Trophoblast cell (in vitro differentiated cells and primary cell): ENCODE measurements at places on chromosomes 11 and 22.
A peak's percentile ranks its signal among the peaks of the same experiment; 100 is the strongest.

DNA sequence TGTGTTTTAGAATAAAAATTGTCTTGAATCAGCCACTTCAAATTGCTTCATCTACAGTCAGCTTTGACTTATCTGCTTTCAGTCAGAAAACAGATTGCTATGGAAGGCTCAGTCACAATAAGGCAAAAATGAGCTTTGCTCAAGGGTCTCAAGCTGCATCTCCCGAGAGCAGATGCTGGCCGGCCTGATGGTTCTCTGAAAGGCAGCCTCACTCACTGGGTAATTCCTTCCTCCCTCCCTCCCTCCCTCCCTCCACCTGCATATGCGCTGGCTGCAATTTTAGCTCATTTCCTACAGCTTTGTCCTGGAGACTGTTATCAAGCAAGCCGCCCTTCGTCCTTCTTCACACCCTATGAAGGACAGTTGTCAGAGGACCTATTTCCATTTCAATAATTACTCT is 1.6 kb upstream of the IZUMO1R start:
- no peak for DNase-seq

DNA sequence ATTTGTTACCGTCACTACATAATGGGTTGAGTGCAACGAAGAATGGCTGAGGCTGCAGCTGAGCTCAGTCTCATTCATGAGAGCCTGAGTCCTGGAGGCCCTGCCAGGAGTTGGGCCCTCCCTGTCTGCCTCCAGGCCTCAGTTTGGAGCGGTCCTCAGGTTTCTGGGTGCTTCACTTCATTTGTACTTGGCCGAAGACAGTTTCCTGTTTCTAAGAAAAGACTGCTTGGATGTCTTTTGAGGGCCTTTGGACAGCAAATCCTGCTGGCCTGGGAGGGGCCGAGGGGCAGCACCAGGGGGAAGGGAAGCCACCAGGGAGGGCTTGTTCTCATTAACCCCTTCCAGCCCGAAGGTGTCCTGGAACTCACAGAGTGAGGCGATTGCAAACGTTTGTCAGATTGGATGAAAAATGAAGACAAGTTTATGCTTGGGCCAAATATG is 163.1 kb downstream of the ETS1 start:
- DNase-seq = no peak

GRCh38 chr22:45994491-45995404 is 17.8 kb upstream of the WNT7B start:
- peak; percentile 34 for DNase-seq

GRCh38 chr11:120137611-120138521 is at the start of gene TRIM29:
TRIM29 (minus strand) TSS chr11:120138113; CDS start chr11:120138031, 82 bp downstream.
- peak; percentile 75 for DNase-seq

GRCh38 chr11:65292890-65293289 is 21.8 kb upstream of the CDC42EP2 start:
- DNase-seq = no peak

GRCh38 chr11:64888729-64889511 is 10.5 kb upstream of the EHD1 start:
- peak; percentile 42 for DNase-seq
